AML-193 (cell line): ENCODE measurements at places on chromosomes 4 and X.

- no peak for DNase-seq
Measured at GRCh38 chr4:830601-831482, 4.9 kb upstream of the CPLX1 start.

GRCh38 chr4:66571145-66571695 lies 900.9 kb upstream of the EPHA5 start:
- DNase-seq, result no peak

GRCh38 chr4:37535872-37536271 lies 150.3 kb downstream of the RELL1 start:
- DNase-seq, result no peak

- no peak for DNase-seq
Measured at GRCh38 chrX:54492340-54492739, 3.7 kb downstream of the FGD1 start.

DNA sequence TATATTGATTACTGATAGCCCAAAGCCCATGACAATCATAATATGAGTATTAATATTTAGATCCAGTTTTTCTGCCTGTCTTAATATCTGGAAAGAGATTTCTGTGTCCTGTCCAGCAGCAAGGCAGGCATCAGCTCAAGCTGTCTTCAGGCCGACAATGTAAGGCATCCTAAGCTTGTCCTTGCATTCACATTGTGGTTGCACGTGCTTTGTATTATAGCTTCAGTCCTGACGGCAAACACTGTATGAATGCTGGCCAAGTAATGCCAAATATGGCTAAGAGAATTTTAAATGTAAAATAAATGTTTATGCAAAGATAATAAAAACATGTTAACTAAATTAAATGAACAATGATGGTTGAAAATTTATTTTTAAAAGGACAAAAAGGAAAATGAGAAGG lies 255.7 kb upstream of the RPS6KA3 start:
- DNase-seq, result no peak

DNA sequence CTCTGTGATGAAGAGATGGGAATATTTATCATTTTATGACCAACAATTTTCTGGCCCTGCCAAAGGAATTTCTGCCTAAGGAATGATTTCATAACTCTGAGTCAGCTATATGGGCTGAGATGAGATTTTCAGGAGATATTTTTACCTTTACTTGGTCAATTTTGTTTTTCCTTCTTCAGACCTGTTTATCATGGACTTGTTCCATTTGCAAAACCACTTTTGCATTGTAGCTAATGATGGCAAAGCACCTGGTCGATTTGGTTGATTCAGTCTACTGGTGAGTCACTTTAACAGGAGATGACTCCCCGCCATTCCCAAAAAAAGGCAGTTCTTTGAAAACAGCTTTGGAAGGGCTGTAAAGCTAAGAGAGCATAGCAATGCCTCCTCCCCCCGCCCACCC lies 53.3 kb downstream of the TEX13A start:
- DNase-seq, result no peak

DNA sequence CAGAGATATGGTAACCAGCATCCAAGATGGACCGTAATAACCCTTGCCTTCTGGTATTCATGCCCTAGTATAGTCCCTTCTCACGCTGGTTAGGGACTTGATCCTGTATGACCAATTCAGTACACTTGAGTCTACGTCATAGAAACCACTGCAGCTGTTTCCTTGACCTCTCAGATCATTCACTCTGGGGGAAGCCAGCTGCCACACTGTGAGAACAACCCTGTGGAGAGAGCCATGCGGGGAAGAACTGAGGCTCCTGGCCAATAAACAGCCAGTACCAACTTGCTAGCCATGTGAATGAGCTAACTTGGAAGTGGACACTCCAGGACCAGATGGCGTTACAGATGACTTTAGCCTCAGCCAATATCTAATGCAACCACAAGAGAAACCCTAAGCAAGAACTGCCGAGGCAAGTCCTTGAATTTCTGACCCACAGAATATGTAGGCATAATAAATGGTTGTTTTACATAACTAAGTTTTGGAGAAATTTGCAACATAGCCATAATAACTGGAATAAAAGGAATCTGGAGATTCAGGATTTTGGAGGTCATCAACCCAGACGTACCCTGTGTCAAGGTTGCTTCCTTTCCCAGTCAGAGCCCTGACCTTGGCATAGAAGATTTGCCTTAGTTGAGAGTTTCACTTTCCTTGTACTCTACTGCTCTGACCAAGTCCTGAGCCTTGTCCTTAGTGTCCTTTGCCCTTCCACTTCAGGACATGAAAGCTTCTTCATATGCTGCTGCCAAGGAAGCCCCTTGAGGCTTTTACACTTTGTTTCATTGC lies 87.3 kb upstream of the ZNF81 start:
- no peak for DNase-seq

- no peak for DNase-seq
Measured at GRCh38 chr4:141810038-141810711, 173.8 kb downstream of the IL15 start.

GRCh38 chr4:116796022-116796421 lies 289.4 kb downstream of the TRAM1L1 start:
- DNase-seq, result no peak

- DNase-seq, result no peak
Measured at GRCh38 chrX:48918301-48918642, 552 bp downstream of the PIM2 start.

DNA sequence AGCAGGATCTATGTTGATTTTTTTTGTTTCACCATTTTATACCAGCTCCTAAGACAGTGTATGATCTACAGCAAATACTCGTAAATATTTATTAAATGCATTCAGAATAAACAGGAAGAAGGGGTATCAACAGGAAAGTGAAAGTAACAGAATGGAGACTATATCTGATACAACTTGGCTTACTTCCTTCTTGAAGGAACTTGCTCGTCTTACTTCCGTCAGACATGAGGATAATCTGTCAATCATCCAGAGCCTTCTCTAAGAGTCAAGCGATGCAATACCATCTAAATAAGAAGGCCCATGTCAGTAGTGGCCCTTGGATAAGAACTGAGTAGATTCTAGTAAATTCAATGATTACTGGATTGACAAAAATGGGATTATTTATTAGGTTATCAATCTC lies 84.2 kb downstream of the CAMK2D start:
- DNase-seq, result no peak

DNA sequence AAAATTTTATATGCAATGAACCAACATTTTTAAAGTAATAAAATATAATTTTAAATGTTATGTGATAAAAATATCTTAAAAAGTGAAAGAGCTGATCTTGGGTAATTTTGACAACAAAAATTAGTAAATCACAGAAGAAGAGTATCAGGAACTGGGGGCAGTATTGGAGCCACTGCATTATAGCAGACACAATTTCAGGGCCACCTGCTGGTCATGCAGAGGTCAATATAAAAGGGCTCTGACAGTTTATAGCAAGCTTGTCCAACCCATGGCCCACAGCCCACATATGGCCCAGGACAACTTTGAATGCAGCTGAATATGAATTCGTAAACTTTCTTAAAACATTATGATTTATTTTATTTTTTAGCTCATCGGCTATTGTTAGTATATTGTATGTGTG lies 13.0 kb upstream of the LEF1 start:
- no peak for DNase-seq

DNA sequence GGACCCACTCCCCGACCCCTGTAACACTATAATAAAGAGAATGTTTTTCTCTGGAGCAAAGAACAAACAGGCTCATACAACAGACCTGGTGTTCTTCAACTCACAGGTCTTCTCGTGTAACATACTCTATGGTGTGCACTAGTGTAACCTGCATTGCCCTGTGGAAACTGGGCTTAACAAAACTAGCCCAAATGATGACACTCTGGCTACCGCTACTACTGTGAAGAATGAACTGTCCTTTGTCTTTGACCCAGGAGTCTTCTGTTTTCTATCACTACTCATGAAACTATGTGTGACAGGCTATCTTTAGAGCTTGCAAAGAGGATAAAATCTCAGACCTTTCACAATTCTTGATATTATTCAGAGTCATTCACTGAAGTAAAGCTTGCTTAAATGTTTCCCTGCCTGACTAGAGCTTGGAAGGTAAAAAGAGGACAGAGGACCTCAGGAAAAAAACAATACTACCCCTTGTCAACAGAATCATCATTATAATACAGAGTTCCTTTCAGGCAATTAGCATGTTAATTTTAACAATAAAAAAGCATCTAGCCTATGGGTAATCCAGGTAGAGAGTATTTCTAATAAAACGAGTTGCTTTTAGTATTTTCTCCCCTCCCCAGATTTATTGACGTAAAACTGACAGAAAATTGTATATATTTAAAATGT lies 59.2 kb downstream of the FSTL5 start:
- no peak for DNase-seq

DNA sequence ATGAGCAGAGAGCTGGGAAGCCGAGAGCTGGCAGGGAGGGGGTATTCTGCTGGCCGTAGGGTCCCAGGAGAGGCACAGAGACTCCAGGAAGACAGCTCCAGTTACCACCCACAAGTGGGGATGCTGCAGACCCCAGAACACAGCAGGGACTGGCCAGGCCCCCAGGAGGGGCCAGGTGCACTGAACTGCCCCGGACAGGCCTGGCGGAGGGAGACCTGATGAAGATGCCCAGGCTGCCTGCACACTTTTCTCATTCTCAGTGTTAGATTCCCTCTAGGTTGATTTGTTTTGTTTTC lies 110.8 kb downstream of the CPZ start:
- no peak for DNase-seq

GRCh38 chr4:88706574-88706973 lies 8.9 kb upstream of the NAP1L5 start:
- DNase-seq, result no peak

GRCh38 chr4:79225360-79225759 lies 100.5 kb downstream of the NAA11 start:
- no peak for DNase-seq

DNA sequence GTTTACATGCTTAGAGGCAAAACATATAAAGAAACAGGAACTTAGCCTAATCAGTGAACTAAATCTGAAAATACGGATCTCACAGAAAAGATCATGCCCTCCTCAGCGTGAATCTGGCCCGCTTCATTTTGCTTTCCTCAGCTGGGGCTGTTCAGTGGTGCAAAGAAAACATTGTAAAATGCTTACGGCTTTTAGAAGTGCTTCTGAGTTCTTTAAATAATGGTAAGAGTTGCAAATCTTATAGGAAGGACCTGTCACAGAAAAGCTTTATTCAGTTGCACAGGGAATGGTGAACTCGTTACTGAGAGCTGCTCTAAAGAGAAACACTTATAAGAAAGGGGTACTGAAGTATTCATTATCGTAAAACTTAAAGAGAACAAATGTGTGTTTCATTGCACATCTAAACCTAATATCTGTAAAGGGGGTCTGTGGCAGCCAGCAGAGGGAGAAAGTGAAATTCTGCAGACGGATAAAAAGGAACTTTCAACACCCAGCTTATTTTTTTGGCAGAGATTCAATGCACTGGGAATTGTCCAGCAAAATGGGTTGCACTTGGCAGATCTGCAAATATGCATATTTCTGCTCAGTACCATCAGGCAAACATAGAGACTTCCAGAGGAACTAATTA lies 139.2 kb upstream of the ANK2 start:
- no peak for DNase-seq

DNA sequence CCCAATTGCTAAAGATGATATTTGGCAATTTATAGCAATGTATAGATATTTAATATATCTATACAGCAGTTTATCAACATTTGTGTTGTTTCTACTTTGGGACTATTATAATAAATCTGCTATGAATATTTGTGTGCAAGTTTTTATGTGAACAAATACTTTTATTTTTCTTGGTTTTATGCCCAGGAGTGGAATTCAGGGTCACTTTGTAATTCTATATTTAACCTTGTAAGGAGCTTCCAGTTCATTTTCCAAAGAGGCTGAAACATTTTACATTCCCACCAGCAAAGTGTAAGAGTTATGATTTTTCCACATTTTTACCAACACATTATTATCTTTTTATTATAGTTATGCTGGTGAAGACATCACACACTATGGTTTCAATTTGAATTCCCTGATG lies 801.3 kb downstream of the PCDH18 start:
- DNase-seq, result no peak

- DNase-seq, result no peak
Measured at GRCh38 chr4:139841464-139842195, 176.0 kb downstream of the MGST2 start.

DNA sequence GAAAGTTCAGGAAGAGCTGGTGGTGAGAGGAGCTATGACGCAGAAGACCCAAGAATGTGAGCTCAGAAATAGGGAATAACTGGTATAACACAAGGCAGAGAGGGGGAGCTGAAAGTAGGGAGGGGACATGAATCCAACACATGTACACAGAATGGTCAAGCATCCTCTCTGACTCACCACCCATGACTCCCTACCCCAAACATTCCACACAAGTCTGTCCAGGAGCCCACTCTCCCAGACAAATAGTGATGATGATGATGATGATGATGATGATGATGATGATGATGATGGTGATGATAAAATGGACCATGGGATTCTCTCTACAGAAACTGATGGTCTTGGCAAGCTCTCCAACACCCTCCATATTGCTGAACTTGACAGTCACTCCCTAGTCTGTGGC lies 46.4 kb downstream of the NAT8L start:
- DNase-seq, result no peak

DNA sequence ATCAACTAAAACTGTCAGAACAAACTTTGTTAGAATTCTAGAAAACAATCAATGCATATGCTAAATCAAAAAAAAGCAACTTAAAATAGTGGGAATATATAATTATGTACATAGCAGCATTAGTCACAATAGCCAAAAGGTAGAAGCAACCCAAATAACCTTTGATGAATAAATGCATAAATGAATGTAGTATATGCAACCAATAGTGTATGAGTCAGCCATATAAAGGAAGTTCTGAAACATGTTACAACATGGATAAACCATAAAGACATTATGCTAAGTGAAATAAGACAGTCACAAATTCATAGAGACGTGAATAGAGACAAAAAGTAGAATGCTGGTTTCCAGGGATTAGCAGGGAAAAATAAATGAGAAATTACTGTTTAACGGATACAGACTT lies 762.8 kb upstream of the INTU start:
- no peak for DNase-seq

- DNase-seq, result no peak
Measured at GRCh38 chr4:170691168-170691567, 601.4 kb upstream of the AADAT start.

- no peak for DNase-seq
Measured at GRCh38 chr4:54296548-54297203, 67.6 kb downstream of the PDGFRA start.

GRCh38 chrX:109774706-109775105 lies 41.6 kb upstream of the ACSL4 start:
- DNase-seq, result peak; percentile 7

- no peak for DNase-seq
Measured at GRCh38 chr4:22268350-22269025, 247.4 kb downstream of the ADGRA3 start.
